ENCODE measurements at places on chromosomes 11 and 22.

GRCh38 chr22:49962751-49963646 is 2.4 kb downstream of the PIM3 start:
- no peak for DNase-seq

GRCh38 chr22:43088984-43089717 is at the start of gene TTLL1:
TSS of gene TTLL1 (minus strand) at chr22:43089391. CDS start at chr22:43075586, 13,805 bp downstream.
- peak; percentile 64 for DNase-seq

DNA sequence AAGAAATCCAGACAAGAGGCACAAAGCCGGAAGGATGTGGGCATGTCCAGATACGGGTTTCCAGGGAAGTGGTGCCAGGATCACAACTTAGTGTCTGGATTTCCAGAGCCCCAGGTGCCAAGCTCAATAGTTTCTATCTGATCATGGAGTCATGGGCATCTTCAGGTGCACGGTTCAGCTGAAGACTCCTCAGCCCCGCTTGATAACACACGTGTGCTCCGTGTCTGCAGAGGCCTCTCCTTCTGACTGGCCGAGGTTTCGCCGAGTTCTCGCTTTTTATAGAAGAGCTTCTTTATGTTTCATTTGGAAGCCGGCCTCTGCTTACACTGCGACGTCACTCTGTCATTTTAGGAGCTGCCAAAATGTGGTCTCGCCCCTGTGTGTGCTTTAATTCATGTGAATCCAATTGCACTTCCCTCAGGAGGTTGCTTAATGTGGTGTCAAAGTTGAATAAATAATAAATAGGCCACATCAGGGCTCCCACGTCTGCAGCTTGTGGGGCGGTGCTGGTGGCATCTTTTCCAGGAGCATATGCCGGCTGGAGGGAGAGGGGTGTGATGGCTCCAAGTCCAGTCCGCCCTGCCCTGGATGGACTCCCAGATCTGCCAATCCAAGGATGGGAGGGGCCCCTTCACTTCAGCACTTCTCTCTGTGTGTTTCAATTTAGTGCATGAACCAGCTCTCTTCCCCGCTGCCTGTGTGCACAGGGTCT is 1410.8 kb downstream of the TBC1D22A start:
- no peak for DNase-seq

DNA sequence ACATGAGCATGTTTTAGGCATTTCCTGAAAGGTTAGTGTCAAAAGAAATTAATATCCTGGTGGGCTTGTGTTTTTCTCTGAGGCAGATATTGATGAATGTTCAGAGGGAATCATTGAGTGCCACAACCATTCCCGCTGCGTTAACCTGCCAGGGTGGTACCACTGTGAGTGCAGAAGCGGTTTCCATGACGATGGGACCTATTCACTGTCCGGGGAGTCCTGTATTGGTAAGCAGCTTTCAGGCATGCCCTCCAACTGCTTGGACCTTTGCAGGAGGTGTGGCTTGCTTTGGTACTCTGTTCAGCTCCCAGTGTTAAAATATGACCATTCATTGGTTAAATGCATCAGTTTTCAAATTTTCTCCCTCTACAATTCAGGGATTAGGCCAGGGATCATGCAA is 658.6 kb upstream of the ANO5 start:
- DNase-seq = no peak

- DNase-seq = no peak
Observed at GRCh38 chr11:118277312-118277711, 13.2 kb upstream of the MPZL2 start.

GRCh38 chr11:117413616-117414015 is 86.0 kb downstream of the CEP164 start:
- DNase-seq = no peak

DNA sequence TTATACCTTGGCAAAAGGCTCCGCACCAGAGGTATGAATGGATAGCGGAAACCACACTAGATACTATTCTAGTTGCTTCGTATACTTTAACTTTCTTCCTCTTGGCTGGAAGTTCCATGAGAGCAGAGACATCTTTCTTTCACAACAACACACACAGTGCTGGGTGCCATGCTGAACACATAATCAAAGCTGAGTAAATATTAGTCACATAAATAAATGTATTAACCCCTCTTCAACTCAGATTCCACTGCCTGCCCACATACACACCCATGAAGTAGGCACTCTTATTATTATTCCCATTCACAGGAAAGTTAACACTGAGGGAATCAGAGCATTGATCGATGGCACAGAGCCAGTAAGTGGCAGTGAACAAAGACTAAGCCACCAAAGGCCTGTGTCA is 35.4 kb downstream of the SPON1 start:
- DNase-seq = no peak

GRCh38 chr11:7892840-7893254 is 38.2 kb downstream of the OR10A6 start:
- DNase-seq = no peak

DNA sequence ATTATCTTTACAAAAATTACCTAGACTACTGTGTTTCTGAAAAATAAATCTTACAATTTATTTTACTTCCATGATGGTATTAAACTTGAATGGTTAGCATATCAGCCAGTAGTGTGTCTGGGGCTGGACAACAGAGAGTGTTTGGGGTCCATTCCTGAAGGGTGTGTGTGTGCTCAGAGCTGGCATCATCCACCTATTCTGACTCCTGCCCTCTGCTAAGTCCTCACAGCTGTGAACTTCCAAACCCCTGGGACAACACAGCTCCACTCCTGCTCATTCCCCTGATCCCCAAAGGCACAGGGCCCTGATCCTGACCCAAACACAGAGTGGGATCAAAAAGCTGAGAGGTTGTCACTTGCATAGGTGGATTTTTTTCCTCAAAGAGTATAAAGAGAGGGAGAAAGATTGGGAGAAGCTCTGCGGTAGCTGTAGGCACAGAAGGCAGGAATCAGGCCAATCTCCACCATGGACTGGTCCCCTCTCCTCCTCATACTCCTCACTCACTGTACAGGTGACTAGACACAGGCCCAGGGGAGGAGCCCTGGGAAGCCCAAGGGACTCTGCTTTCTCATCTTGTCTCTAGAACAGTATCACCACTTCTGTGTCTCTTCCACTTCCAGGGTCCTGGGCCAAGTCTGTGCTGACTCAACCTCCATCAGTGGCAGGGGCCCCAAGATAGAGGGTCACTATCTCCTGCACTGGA is 55.7 kb upstream of the TOP3B start:
- DNase-seq = no peak

GRCh38 chr22:39446239-39446721 is 10.5 kb upstream of the MGAT3 start:
- no peak for DNase-seq

DNA sequence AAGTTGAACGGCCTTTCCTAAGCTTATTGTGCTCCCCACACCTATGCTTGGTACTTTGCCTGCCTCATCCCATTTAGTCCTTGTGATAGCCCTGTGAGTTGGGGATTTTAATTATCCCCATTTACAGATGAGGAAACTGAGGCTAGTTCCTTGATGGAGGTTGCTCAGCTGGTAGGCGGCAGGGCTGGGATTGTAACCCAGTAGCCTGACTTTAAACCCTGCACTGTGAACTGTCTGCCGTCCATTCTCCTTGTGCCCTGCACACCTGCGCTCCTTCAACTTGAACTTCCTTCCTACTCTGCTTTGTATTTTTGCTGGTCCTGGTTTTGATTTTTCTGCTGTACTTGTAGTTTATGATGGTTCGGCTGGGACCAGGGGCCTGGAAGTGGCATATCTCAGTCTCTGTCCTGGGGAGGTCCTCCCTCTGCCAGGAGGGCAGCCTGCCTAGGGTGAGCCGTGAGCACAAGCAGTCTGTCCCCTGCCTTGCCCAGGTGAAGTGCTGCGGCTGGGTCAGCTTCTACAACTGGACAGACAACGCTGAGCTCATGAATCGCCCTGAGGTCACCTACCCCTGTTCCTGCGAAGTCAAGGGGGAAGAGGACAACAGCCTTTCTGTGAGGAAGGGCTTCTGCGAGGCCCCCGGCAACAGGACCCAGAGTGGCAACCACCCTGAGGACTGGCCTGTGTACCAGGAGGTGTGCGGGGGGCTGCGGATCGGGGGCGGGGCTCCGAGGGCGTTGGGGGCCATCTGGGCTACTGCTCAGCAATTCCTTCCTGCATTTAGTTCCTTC is 52.4 kb downstream of the CD82 start:
- DNase-seq = no peak

DNA sequence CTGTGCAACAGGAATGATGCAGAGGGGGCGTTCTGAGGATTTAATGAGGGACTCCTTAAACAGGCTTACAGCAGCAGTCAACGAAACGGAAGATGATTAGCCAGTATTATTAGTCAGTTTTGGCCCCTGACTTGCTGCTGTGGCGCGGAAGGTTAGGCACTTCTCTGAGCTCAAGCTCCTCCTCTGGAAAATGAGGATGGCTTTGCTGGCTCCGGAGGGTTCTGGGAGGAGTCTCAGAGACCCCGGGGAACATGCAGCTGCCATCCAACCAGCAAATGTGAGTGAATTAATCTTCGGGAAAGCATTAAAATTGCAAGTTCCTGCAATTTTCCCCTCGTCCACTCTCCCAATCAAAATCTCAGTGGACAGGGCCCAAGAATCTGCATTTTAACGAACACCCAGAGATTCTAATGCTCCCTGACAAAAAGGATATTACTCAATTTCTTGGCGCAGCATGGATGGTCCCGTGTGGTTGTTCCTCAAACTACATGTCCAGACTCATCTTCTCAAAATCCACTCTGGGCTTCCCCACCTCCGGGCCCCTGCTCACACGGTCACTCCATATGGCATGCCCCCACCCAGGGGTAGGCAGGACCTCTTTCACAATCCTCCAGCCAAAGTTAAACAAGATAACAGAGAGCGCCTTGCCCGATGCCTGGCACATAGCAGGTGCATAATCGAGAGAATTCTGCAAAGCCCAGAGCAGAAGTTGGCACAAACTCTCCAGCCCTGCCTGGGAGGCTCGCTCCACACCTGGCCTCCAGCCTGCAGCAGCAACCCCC is 6.4 kb downstream of the ELFN2 start:
- no peak for DNase-seq

DNA sequence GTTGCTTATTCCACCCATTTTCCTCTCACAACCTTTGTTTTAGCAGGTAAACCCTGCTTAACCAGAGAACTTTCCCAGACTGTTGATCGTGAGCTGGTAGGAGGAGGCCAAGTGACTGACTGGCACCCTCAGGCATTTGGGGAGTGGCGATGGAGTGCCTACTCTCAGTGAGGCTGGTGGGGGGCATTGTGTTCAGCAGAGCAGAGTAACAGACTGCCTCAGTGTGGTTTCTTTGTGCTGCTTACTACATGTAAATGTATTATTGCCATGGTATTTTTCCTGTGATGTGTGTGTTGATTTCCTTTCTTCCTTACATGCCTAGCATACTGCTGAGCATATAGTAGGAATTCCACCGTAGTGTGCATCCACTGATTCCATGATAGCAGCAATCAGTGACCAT is 2.6 kb downstream of the MARK2 start:
- DNase-seq = no peak

DNA sequence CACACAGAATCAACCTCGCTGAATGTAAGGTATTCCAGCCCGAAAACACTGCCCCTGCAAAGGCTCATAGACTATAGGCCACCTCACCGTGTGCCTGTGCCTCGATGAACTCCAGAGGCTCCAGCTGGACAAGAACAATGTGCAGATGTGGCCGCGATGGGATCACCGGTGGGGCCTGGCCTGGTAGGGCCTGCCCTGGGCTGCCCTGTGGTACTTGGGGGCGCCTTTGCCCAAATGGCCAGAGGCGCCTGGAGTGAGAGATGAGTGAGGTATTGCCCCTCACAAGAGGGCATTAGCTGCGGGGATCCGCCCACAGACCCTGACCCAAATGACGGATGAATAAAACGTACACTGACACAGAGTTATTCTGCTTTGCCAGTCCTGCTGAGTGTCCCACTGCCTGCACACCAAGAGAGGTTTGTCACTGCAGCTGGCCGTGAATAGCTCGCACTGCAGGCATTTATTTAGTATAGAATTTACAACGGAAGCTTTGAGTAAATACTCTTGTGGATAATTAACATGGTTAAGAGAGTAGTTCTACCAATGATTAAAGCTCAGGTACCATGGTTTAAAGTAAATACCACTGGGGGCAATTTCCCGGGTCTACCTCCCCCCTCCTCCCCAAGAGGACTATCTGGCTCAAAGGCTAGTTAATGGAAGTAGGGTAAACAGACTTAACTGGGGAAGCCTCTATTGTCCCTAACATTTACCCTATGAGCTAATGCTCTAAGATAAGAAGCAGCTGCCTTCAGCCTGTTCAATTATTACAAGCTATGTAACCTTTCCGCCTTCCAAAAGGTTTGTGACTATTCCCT is 101.1 kb upstream of the IGLL5 start:
- no peak for DNase-seq

DNA sequence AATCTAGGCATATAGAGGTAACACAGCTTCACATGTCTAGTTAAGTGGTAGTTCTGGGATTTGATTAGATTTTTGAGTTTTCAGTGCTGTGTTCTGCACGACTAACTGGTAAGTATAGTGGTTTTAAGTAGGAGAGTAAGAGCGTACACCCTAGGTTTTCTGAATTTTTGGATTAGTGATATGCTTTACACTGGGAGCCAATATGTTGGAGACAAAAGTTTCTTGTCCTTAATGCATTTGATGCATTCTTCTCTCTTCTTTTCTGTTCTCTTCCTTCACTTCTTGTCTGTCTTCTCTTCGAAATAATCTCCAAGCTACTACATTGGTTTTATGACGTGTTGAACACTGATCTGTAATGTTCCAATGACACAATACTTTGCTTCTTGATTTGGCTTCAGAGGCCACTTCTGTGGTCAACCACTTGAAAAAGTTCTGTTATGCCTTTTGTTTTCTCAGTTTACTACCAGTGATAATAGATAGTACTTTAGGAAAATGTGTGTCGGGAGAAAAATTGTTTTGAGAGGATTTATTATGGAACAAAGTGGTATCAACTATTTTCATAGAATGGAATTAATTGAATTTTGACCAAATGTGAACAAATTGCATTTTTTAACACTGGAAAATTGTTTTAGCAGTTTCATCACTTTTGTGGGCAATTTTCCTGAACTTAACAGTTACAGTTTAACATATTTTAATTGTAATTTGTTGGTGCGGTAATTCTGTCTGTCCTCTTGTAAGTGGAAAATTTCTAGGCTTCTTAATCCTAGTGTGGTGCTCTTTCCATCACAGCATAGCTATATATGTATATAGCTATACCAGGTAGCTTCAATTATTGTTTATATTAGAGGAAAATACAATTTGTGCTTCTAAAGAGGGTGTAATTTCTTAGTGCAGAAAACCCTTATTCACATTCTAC is 2.6 kb downstream of the PDE3B start:
- no peak for DNase-seq

- DNase-seq = no peak
Observed at GRCh38 chr11:66958956-66959274, 732 bp upstream of the PC start.

- DNase-seq = no peak
Observed at GRCh38 chr11:134578807-134579723, 167.0 kb upstream of the B3GAT1 start.

DNA sequence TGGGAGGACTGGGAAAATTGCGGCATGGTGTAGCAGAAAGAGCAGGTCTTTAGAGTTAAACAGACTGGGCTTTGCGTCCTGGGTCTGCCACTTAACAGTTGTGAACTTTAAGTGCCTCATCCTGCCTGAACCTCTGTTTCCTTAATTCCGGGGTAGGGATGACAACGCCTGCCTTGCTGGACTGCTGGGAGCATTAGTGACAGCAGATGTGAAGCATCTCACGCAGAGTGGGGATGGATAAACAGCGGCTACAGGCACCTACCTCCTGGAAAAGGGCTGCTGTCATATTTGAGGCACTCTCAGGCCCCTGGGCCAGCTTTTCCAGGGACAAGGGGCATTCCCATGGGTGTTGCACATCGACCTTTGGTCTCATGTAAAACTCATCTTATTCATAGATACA is 572.2 kb downstream of the TBC1D22A start:
- no peak for DNase-seq

Measured in stimulated activated CD8-positive, alpha-beta memory T cell treated with anti-CD3 and anti-CD28 coated beads, Interleukin-7, amount 100 ng/mL, for 1 hour (primary cell).